Stimulated activated CD4-positive, alpha-beta T cell treated with anti-CD3 and anti-CD28 coated beads, TNF-alpha, amount 100 ng/mL, for 1 hour (primary cell): ENCODE measurements at places on chromosomes 6 and 20.

- DNase-seq = no peak
Measured at GRCh38 chr20:17617868-17618672, 48.2 kb downstream of the DSTN start.

GRCh38 chr6:139334806-139335446 lies 39.5 kb downstream of the CITED2 start:
- no peak for DNase-seq

DNA sequence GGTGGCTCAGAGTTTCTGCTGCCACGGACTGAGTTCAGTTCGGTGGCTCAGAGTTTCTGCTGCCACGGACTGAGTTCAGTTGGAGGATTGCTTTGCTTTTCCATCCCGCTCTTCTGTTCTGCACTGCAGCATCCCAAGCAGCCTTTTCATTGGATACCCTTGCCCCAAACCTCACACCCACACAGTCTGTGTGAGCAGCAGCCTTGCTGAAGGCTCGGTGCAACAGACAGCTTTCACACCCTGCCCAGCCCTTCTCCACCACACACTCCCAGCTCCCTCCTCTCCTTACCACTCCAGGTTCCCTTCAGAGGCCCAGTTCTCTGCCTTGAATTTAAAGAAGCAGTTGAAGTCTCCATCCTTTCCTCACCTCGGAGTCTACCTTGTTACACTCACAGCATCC lies 52.5 kb upstream of the CHD6 start:
- DNase-seq = no peak

GRCh38 chr20:34249291-34249690 lies 8.1 kb downstream of the ASIP start:
- no peak for DNase-seq

DNA sequence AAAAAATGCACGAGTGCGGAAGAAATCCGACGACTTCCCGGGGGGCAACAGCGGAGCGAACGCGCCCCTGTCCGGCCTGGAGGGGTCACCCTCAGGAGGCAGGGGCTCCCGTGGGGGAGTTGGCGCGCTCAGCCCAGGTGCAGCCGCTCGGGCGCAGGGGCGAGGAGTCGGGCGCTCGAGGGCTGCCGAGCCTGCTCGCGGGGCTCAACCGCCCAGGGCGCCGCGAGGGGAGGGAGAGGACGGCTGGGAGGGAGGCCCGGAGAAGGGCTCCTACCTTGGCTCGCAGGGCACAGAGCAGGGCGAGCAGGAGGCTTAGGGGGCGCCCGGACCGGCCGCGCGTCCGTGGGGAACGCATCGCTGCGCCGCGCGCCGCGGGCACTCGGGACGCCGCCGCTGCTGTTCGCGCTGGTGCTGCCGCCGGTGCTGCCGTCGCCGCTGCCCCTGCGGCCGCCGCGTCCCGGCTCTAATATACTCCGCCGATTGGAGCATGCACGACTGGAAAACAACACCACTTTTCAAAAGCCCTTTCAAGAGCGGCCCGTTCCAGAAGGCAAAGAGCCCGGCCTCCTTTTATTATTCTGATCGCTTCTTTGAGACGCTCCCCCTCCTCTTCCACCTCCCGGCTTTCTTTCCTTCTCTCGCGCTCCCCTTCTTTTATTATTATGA lies 490 bp downstream of the JAG1 start:
- no peak for DNase-seq

DNA sequence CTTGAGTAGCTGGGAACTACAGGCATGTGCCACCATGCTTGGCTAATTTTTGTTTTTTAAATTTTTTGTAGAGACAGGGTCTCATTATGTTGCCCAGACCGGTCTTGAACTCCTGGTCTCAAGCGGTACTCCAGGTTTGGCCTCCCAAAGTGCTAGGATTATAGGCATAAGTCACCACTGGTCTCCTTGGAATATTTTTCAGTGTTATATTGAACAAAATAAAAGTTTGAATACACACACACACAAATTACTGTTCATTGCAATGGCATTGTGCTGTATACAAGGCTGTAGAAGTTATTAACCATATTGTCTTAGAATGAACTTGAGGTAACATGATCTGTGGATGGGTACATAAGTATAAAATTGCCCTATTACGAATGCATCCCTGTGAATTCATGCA lies 166.1 kb downstream of the BCAS1 start:
- DNase-seq = no peak

- no peak for DNase-seq
Measured at GRCh38 chr6:113651920-113652319, 205.2 kb upstream of the MARCKS start.

DNA sequence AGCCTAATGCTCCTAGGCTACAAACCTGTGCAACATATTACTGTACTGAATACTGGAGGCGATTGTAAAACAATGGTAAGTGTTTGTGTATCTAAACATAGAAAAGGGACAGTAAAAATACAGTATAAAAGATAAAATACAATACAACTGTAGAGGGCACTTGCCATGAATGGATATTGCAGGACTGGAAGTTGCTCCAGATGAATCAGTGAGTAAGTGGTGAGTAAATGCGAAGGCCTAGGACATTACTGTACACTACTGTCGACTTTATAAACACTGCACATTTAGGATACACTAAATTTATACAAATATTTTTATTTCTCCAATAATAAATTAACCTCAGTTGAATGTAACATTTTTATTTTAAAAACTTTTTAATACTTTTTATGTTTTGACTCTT lies 485.0 kb downstream of the MMUT start:
- DNase-seq = no peak

DNA sequence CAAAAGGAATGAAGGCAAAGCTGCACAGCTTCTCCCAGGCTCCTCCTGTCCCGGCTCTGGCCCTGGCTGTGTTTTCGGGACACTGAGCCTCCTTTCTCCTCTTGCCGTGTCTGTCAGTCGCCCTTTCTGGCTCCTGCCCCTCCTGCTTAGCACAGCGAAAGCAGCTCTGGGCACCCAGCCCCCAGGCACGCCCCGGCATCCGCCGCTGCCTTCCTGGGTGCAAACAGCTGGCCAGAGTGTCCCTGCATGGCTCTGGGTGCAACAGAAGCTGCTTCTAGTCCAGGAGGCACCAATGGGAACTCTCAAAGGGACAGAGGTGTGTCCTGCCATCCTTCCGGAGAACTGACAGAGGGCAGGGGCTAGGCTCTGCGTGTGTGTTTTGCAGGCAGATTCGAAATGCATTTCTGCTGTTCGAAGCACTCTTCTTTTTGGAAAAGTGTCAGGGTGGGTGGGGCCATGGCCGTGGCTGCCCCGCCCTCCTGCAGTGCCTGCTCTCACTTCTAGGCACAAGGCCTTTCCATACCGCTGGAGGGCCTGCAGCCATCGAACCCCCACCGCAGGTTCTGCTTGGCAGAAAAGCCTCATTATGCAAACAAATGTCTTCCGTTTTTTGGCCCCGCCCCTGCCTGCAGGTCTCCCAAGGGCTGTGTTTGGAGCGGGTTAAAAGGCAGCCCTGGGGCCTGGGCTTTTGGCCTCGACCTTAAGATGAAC lies 15.5 kb downstream of the COL9A3 start:
- DNase-seq = no peak

GRCh38 chr6:136470044-136470443 lies 80.2 kb downstream of the MAP7 start:
- no peak for DNase-seq

DNA sequence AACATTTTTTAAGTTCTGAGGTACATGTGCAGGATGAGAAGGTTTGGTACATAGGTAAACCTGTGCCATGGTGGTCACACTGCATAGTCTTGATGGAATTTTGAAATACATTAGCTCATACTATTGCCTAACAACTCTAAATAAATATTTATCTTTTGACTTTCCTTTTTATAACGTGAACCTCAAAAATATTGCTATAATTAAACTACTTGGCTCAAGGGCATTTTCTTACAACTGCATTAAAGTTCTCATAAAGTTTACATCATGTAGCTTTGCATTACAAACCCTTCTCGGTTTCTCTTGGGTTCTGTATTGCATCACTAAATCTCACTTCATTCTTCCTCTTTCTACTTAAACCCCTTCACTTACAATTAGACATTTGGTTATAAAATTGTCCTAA lies 636.0 kb upstream of the PTCHD4 start:
- no peak for DNase-seq

- no peak for DNase-seq
Measured at GRCh38 chr6:158867381-158868121, 48.4 kb upstream of the EZR start.

- DNase-seq = no peak
Measured at GRCh38 chr6:5085648-5086293, 630 bp downstream of the PPP1R3G start.

DNA sequence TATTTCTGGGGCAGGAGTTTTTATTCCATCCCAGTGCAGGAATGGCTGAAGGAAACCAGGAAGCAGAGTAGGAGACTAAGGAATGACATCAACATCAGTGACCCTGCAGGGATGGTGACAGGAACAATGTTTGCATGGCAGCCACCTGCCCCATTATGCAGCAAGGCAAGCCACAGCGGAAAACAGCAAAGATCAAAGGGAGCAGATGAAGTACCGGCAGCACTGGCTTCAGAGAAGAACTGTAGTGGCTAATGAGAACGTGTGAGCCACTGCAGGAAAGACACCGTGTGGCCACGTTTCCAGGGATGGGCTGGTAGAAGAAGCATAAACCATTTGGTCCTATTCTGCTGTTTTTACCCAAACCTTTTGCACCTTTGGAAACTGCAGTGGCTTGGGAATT lies 52.9 kb upstream of the TAB2 start:
- peak; percentile 27 for DNase-seq

DNA sequence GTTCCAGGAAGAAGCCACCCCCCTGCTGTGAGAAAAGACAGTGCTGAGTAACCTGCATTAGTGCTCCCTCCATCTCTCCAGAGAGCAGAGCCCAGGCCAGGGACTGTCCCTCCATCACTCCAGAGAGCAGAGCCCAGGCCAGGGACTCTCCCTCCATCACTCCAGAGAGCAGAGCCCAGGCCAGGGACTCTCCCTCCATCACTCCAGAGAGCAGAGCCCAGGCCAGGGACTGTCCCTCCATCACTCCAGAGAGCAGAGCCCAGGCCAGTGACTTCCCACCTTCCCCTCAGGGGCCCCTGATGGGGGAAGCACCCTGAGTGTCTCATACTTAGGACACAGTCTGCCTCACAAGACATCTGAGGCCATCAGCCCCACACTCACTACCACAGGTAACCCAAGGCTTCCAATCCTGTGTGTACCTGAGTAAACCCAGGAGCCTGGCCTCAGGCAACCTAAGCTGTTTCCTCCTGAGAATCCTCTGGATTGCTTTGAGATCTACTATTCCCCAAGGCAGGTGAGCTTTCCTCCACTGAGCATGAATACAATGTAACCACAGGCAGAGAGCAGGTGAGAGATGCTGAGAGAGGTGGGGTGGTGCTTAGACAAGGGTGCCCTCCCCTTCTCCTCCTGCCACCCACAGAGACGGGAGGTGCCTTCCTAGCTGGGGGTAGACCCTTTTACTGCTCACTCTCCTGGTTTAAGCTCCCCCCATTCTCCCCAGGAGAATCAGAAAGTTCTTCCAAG lies 4.9 kb downstream of the TBXT start:
- DNase-seq = no peak

GRCh38 chr20:36128463-36129159 lies 25.9 kb upstream of the EPB41L1 start:
- DNase-seq = no peak

DNA sequence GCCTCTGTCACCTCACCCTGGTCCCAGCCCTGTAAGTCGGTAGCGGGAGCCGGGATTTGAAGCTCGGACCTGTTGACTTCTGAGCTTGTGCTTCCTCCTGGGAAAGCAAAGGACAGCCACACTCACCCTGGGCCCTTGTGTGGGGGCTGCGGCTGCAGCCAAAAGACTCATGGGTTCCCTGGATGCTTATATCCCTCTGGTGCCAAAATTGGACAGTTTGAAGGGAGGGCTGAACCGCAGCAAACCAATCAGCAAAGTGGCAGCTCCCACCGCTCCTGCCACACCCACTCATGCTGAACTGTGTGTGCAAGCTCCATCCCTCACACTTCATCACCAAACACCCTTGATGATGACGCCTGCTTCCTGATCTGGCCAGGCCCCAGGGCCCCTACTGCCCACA lies 3.9 kb upstream of the CCN5 start:
- no peak for DNase-seq

DNA sequence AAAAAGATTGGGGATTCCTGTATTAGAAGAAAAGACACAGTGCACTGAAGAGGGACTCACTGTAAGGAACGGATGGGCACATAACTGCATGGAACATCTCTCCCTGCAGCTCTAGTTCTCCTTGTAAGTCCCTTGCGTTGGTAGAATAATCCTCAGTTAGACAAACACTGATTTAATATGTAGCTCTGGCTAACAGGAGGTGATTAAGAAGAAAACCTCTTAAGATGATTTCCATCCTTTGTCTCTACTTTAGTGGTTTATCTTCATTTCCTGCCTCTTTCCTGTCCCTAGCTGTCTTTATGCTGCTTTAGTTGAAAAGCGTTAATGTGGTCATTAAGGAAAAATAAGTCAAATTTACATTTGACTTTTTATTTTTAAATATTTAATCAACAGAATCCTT lies 86.6 kb downstream of the SLC16A10 start:
- no peak for DNase-seq

DNA sequence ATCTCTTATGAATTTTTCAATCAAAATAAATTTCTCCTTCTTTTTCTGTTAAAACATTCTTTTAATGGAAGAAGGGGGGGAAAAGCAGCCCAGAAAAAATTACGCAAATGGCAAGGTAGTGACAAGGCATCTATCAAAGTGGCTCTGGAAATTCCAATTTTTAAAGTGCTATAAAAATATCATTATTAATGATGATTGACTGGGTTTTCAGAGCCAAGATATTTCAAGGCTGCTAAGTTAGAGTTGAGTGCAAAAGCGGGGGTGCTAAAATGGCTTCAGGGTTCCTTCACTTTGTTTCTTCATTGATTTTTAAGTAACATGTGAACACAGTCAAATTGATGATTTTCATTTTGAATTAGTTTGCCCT lies 171.6 kb upstream of the CITED2 start:
- no peak for DNase-seq

GRCh38 chr20:47111576-47111975 lies 216.9 kb downstream of the EYA2 start:
- no peak for DNase-seq

GRCh38 chr20:14672066-14672465 lies 334.7 kb upstream of the FLRT3 start:
- no peak for DNase-seq

DNA sequence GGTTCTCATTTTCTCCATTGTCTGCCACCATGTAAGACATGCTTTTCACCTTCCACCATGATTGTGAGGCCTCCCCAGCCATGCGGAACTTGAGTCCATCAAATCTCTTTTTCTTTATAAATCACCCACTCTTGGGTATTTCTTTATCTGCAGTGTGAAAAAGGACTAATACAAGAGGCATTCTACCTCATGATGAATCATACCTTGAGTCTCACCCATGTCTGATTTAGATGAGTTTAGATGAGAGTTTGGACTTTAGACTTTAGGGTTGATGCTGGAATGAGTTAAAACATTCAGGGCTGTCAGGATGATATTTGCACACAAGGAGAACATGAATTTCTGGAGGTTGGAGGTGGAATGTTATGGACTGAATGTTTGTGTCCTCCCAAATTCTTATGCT lies 545.6 kb downstream of the C6orf118 start:
- DNase-seq = no peak

GRCh38 chr6:158643836-158644230 lies 710 bp downstream of the DYNLT1 start:
- DNase-seq = no peak

GRCh38 chr6:149977221-149977620 lies 13.5 kb downstream of the ULBP1 start:
- no peak for DNase-seq
